Spleen (tissue), 13 donors: ENCODE measurements at places on chromosomes 7 and 10. TPM values are rescaled to one million over a fixed set of nuclear protein-coding genes. Genes with fewer than 3 reads are reported as not detected.

- peak; percentile 85 for DNase-seq
Observed at GRCh38 chr10:70880077-70880534, 8.3 kb downstream of the PCBD1 start.

GRCh38 chr7:100493476-100494264 is 9.9 kb downstream of the NYAP1 start:
- peak; percentile 89 for DNase-seq

GRCh38 chr10:12351447-12351846 is 2.1 kb downstream of the CAMK1D start:
- peak; percentile 80 for DNase-seq

- no peak for DNase-seq
Observed at GRCh38 chr10:48279081-48279751, 4.7 kb upstream of the FRMPD2 start.

- no peak for DNase-seq
Observed at GRCh38 chr7:30209951-30210350, 74.4 kb upstream of the ZNRF2 start.

FBXL13 gene
- 6.6 TPM for total RNA-seq

DNA sequence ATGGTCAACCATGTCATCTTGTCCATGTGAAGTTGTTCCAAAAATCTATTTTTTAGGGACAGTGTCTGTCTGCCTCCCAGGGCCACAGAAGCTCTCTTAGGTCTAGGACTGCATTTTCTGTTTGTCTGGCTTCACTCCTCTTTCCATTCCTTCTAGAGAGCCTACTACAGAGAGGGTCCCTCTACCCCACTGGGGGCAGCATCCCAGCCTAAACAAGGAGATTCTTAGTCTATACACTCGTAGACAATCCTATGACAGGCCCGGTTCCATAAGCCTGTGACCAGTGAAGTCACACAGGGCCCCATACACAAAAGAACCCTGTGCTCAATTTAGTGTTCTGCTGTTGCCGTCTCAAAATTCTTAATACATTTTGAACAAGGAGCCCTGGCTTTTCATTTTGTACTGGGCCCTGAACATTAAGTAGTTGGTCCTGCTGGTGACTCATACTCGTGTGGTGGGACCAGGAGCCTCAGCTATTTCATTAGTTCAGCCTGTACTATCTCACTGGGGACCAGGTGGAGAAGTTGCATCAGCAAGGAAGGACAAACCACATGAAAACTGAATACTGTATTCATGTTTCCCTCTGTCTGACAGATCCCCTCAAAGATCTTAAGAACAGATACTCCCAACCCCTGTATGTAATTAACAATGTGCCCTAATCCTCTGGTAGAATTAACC is 23.5 kb upstream of the FAM180A start:
- no peak for DNase-seq

DNA sequence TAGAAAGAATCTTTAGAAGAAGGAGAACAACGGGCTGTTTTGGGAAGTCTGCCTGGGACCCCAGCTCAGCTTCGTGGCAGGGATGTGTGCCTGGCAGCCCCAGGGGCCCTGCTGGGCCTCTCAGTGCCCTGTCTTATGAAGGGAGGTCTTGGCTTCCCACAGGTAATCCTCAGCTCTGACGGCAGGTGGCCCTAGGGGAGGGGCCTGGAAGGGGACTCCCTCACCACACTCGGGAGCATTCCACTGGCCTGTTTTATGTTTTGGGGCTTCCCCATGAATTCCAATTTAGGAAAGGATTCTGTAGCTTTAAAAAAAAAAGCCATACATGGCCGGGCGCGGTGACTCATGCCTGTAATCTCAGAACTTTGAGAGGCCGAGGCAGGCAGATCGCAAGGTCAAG is 3.0 kb upstream of the DMBT1 start:
- no peak for DNase-seq

ATG9B gene
- 3.2 TPM for total RNA-seq

- DNase-seq: no peak
Observed at GRCh38 chr7:87361320-87361719, 15.9 kb downstream of the CROT start.

GRCh38 chr10:100470367-100470766 is 7.6 kb downstream of the WNT8B start:
- DNase-seq: no peak

DNA sequence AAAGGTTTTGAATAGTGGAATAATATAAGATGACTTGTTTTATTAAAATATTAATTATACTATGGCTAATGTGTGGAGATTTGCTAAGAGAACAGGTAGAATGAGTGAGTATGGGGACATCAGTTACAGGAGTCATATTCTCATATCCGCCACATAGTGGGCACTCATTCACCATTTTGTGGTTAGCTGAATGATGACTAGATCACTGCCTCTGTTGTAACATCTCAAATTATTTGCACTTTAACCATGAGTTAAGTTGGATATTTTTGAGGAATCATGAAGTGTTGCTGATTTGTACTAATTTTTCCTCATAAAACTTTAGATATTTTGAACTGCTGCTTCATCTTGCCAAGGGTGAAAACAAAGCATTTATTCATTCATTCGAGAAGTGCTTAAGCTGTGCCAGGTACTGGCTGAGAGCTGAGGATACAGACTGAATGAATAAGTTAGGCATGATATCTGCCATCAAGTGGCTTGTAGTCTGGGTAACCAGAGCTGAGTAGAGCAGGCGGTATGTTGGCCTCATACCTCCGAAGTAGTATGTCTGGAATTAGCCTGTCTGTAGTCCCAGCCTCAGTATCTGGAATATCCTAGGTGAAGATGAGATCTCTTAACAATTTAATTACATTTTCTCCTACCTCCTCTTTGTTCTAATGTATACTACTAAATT is 100.5 kb downstream of the ZEB1 start:
- DNase-seq: no peak

NUTM2E gene
- not detected for total RNA-seq

POM121L12 gene
- not detected for total RNA-seq

GRCh38 chr7:91691865-91692264 is 188.6 kb downstream of the MTERF1 start:
- no peak for DNase-seq

DNA sequence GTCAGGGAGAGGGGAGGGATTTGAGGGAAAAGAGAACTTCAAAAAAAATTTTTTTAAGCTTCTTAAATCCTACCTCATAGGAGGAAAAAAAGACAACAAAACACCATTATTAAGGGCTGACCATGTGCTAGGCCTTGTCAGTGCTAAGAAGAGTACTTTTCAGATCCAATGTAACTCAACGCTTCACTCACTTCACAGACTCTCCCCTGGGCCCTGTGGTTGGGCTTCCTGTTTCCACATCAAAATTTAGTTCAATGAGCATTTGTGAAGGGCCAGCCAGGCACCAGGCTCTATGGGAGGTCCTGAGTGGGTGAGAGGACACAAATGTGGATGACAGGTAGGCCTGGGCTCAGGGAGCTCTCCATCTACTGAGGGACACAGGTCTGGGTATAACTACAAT is 249.8 kb downstream of the PTEN start:
- peak; percentile 86 for DNase-seq

- DNase-seq: no peak
Observed at GRCh38 chr10:63446716-63447440, 18.9 kb downstream of the JMJD1C start.

SLC18A3 gene
- total RNA-seq: not detected

GRCh38 chr7:105831824-105832535 is 44.4 kb downstream of the ATXN7L1 start:
- no peak for DNase-seq

GRCh38 chr10:10270126-10271050 is 747.3 kb upstream of the CELF2 start:
- no peak for DNase-seq

- no peak for DNase-seq
Observed at GRCh38 chr7:70776627-70777101, 355.3 kb upstream of the GALNT17 start.

ADAP1 gene
- total RNA-seq: 18.1 TPM

DNA sequence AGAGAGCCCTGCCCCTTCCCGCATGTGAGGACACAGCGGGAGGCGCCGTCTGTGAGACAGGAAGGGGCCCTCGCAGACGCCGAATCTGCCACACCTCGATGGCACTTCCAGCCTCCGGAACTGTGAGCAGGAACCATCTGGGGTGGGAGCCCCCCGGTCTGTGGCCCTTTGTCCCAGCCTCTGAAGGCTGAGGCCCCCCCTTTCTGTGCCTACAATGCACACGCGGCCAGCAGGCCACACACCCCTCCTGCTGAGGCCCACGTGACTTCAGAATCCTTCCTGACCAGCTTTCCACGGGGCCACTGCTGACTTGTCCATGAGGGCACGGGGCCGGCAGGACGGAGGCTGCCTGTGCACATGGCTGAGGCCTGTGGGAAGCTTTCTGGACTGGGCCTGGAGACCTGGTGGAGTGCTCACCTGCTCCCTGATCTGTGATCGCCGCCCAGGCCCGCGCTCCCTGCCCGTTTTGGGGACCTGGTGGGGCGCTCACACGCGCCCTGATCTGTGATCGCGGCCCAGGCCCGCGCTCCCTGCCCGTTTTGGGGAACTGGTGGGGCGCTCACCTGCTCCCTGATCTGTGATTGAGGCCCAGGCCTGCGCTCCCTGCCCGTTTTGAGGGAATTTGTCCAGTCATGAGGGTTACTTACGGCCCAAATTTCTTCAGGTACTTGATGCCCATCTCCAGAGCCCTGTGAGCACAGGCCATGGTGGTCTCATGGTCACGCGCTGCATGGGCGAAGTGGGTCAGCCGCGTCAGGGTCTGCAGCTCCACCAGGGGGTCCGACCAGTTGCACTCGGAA is 34.3 kb downstream of the CFAP46 start:
- DNase-seq: peak; percentile 70

DNA sequence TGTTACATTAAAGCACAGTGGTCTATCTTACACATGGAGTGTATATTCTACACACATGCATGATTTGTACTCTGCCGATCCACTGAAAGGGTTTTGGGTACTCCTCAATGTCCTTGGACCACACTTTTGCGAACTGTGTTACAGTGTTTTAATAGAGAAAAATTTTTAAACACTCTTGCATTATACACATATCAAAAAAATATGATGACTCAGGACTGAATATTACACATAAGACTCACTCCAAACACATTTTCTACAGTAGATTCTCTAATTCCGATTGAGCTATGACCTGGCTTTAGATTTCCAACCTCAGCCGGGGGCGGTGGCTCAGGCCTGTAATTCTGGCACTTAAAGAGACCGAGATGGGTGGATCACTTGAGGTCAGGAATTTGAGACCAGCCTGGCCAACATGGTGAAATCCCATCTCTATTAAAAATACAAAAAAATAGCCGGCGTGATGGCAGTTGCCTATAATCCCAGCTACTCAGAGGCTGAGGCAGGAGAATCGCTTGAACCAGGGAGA is 222.4 kb downstream of the CACNA2D1 start:
- no peak for DNase-seq

GRCh38 chr10:31822616-31823318 is 105.9 kb downstream of the ARHGAP12 start:
- no peak for DNase-seq

DNA sequence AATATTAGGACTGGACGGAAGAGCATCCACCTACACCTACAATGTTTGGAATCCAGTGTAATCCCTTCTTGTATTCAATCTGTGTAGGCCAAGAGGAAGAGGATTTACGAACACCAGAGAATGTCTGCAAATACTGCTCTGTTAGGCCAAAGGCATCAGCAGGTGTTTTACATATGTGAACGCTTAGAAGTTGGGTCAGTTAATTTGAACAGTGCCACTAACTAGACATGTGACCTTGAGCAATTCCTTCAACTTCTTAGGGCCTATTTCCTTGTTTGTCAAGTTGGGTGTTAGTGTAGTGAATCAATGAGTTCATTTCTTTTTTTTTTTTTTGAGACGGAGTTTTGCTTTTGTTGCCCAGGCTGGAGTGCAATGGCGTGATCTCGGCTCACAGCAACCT is 35.4 kb downstream of the MYPN start:
- DNase-seq: no peak

DNA sequence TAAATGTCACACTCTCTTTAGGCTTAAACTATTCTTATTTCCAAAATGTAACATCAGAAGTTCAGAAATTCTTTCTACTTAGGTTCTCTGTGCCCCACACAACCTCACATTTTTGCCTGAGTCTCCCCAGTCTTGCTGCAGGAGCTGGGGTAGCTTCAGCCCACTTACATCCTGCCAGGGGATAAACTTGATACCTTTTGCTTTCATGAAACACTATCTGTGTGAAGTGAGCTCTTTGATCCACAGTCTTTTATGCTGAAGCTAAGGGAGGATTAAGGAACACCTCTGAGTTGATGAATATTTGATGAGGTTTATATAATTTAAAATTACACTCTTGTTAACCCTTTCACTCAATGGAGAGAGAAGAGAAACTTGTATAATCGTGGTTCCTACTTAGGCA is 341.0 kb downstream of the AUTS2 start:
- DNase-seq: no peak

NAMPT gene
- 565 TPM for total RNA-seq

GRCh38 chr10:1094112-1095057 is 38.2 kb downstream of the WDR37 start:
- no peak for DNase-seq

ADCY1 gene
- 0.72 TPM for total RNA-seq

DNA sequence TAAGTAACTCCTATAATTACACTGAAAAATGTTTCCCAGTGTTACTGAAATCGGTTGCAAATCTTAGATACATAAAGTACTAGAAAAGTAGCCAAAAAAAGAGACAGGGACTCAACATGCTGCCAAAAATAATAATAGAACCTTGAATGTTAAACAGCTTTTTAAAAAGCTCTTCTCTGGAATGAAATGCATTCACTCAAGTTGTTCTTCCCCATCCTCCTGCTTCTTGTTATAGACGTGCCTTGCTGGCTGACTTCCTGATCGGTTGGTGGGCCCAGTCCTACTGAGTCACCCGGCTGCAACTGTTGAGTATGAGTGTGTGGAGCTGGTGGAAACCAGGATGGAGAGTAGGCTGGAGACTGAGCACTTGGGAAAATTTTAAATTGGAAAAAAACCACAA is 30.6 kb upstream of the RAPGEF5 start:
- DNase-seq: no peak

- DNase-seq: no peak
Observed at GRCh38 chr10:88896994-88897853, 17.2 kb downstream of the STAMBPL1 start.

GRCh38 chr7:37817591-37817960 is 30.8 kb upstream of the NME8 start:
- no peak for DNase-seq

DNA sequence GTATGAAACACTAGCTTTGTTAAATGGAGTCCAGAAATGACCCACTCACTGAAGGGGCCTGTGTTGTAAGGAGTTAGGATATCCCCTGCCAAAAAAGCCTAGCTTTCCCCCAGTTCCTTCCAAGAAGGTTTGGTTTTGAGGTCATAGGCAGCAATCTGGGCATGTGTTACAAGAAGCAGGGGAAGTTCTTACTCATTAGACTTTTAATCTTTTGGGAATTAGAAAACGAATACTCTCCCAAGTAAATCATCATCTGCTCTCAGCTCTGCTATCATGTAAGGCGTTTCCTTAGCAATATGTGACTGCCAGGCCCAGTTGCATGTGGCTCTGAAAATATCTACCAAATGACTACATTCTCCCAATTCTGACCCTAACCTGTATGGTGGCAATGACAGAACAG is 3.7 kb downstream of the NOD1 start:
- DNase-seq: no peak

NME8 gene
- 1.0 TPM for total RNA-seq

GRCh38 chr7:30445770-30446169 is 32.8 kb downstream of the NOD1 start:
- peak; percentile 95 for DNase-seq
